ENCODE measurements at places on chromosomes 4 and X.

DNA sequence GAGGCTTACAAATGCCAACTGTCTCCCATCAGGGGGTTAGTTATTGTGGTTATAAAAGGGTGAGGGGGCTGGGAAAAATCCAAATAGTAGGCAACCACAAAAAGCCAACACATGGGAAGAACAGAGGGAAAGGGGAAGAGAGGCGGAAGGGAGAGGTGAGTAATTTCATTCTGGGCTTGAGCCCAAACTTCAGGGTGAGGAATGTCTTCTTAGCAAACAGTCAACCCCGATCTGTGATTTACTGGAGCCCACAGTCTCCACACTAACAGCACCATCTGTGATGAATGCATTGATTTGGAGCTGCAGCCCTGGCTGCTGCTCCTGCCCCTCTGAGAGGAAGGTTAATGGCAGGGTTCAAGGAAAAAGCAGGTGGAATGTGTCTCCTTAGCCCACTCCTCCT lies 162.2 kb upstream of the GPR101 start:
- DNase-seq = no peak

GRCh38 chr4:172726001-172726423 lies 442.6 kb upstream of the GALNT7 start:
- no peak for DNase-seq

DNA sequence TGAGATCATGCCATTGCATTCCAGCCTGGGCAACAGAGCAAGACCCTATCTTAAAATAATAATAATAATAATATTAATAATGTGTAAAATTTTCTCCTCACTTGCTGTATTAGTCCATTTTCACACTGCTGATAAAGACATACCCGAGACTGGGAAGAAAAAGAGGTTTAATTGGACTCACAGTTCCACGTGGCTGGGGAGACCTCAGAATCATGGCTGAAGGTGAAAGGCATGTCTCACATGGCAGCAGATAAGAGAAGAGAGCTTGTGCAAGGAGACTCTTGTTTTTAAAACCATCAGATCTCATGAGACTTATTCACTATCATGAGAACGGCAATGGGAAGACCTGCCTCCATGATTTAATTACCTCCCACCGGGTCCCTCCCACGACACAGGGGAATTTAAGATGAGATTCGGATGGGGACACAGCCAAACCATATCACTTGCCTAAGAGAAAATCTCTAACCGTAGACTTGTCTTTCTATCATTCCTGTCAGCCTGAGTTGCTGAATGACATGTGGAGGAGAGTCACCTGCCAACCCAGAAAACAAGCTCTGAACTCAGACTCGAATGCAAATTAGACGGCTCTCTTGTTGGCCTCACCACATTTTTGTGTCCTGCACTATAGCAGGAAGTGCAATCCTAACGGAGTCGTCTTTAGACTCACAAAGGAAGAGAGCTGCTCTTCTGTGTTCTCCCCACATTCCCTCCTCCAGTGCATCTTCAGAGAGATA lies 51.9 kb upstream of the DCTD start:
- no peak for DNase-seq

- no peak for DNase-seq
These were observed 553.8 kb upstream of the GNPDA2 start for GRCh38 chr4:45280121-45280520.

DNA sequence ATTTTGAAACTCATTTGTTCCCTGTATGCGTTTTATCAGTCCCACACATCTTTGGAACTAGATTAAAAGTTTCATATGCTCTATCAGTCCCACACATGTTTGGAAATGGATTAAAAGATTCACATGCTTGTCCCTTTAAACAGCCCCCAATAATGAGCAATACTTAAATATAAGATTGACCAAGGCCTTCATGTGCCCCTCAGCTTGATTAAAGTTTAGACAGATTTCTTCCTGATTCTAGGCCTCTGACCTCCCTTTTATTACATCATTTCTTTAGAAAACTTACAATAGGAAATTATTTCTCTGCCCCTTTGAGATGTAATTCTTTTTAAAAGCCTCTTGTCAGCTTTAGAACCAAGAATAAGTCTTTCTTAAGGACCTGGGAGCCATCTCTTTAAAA lies 31.7 kb upstream of the CABS1 start:
- no peak for DNase-seq

DNA sequence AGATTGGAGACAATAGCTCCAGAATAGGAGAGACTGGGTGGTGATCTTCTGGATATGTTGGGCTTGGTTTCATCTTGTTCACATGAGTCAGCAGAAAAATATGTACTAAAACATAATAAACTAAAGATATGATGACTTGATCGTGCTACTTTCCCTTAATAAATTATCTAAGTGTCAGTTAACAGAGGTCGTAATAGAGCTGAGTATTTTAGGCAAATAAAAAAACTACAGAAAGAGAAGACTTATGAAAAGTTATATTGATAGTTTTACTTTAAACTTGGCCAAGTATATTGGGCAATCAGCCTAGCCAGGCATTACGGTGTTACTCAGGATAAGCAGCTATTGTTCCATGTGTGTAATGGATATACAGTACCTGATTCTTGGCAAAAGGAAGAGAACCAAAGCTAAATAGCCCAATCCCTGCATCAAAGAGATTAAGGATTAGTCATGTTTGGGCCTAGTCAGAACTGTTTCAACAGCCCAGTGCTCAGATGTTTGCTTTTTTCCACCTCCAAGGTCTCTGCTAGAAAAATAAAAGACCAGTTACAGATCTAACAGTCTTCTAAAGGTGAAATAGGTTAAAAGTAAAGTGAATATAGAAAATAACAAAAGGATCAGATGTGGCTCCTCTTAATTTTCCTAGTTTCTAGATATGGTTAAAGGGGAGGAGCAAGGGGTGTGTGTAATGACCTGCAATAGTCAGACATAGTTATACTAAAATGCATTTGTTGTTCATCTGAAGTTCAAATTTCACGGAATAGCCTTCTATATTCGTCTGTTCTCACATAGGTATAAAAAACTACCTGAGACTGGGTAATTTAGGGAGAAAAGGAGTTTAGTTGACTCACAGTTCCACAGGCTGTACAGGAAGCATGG lies 262.6 kb downstream of the ADGRL3 start:
- DNase-seq = no peak

GRCh38 chr4:128521156-128521555 lies 233.5 kb upstream of the PGRMC2 start:
- DNase-seq = no peak

DNA sequence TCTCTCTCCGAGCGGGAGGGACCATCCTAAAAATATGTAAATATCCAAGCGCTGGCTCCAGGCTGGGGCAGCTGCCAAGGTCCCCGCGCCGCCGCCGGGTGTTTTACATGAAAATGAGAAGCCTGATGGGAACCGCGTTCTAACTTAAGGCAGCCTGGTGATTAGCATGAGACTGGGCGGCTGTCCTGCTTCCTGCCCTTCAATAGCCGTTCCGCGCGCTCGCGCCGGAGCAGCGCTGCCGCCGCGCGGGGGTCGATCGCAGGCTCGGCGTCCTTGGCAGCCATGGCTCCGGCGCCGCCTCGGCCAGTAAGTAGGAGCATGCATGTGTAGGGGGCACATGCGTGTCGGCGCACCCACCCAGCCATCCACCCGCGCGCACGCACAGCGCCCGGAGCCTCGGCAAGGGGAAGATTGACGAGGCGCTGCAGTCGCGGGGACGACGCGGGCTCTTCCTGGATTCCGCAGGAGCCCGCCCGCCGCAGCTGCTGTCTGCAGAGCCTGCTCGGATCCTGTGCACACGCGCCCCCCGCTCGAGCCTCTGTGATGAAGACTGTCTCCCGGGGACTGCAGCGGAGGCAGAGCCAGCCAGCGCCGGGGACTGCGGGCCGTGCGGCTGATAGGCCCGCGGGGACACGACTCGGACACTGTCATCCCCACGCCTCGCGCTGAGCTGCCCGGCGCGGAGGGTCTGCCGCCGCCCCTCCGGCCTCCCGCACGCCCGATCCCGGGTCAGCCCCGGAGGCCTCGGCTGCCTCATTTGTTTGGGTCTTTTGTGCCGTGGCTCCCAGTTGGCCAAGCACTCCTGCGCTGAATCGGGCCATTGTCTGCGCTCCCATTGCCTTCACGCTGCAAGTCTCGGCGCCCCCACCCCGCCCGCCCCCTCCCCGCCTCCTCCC lies 734 bp downstream of the STOX2 start:
- no peak for DNase-seq

GRCh38 chrX:112008724-112009123 lies 73.9 kb downstream of the TRPC5 start:
- DNase-seq = no peak

Data from activated T-cell treated with anti-CD3 and anti-CD28 coated beads for 48 hours (primary cell).